ENCODE measurements at places on chromosomes 5 and 9.

DNA sequence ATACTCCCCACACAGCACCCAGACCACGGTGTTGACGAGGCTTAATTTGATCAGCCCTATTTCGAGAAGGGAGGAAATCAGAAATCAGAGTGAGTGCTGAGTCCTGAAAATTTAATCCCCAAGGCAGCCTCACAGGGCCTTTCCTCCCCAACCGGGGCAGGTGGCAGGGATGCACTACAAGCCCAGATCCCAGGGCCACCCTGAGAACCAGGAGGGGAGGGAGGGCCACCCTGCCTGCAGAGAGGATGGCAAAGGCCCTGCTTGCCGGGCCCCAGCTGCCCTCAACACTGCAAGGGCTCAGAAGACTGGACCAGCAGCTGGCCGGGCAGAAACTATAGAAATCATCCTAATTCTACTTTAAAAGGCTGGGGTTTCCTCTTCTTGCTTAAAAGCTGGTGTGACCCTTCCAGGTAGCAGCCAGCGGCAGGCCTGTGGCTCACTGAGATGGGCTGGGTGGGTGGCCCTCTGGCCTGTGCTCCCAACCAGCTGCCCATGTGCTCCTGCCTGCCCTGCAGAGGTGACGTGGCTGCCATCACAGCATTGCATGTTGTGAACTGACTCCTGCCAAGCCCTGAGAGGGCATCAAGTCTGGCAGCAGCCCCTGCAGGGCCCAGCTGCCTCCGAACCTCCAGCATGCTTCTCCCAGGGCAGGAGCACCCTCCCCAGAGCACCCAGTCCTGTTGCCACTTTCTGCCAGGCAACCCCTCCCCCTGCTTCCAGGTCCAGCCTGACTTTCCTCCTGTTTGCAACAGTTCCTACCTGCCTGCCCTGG lies 122.8 kb downstream of the ADAMTS2 start:
- no peak for DNase-seq

DNA sequence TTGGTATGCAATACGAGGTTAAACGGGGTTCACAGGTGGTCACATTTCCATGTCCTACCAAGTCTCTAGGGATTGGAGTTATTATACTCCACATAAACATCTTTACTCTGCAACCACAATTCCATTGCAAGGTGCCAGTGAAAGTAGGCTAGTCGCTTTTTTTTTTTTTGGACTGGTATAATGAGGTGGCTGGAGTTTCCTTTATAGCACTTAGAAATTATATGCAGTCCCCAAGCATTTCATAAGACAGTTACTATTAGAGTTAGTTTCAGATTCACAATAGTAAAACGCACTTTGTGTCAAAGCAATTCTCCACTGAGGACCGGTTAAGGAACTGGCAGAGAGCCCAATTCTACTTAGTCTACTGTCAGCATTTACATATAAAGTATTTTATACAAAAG lies 1.4 kb downstream of the MEF2C start:
- DNase-seq = no peak

DNA sequence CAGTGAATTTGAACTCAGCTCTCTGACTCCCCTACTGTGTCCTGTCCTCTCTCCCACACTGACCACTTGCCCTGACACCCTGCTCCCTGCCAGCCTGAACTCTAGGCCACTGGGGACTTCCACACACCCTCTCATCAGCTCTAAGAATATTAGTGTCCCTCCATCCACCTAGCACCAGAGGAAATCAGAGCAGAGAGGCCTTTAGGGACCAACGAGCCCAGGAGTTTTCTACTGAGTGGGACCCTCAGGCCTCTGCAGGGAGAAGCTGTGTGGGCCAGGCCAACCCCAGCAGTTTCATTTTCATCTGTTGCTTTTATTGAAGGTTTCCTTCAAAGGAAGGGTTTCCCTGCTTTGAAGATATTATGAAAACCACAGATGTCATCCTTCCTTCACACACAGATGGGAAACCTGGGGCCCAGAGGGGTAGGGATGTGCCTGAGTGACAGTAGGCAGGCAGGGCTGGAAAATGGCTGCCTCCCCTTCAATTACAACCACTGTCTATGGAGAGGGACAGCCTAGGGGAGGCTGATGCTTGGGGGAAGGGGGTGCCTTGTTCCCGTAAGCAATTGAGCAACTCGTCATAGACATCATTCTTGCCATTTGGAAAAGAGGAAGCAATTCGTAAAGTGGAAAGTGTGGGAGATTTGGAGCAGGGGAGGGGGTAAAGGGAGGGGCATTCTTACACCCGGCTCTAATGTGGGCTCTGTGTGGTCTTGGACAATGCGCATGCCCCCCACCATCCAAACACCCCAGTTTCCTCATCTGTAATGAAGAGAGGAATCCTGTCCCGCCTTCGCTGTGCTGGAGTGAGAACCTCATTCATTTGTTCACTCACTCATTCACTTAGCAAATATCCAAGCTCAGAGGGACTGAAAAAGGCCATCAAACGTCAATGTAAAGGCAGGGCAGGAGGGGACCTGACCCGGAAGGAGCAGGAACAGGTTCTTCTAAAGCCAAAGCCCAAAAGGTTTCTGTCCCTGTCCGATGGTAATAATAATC lies 3.9 kb downstream of the GLIPR2 start:
- no peak for DNase-seq

- DNase-seq = no peak
Observed at GRCh38 chr9:126027566-126027965, 280.4 kb downstream of the PBX3 start.

DNA sequence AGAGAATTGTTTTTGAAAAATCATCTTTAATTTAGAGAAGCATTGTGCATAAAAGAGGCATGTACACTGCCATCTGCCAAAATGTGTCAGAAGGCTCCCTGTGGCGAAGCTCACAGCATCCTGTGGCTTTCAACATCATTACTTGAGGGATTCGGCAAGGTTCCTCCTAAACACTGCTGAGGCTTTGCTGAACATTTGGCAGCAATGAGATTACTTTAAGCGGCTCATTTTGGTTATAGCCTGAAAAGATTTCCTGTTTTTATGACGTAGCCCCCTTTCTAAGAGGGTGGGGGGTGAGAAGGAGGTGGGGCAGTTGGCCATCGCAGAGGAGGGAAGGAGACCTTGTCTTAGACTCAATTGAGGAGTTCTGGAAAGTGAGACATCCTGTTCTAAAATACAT lies 469.4 kb downstream of the RASEF start:
- DNase-seq = no peak

DNA sequence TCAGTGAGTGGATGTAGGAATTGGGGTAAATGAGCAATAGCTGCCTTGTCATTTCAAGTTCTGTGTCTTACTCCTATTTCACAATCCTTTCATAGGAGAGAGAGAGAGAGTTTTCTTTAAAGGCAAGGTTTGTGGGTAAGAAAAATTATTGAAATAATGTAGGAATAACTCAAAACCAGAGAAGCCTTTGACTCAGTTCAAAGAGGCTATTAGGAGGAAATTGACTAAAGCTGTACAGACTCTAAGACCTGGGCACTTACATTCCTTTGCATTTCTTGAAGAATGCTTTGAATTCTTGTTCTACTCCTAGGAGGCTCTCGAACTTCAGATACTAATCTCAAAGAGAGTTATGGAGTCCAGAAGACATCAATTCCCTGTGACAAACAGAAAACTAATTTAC lies 257.1 kb downstream of the FBXL7 start:
- DNase-seq = peak; percentile 34

DNA sequence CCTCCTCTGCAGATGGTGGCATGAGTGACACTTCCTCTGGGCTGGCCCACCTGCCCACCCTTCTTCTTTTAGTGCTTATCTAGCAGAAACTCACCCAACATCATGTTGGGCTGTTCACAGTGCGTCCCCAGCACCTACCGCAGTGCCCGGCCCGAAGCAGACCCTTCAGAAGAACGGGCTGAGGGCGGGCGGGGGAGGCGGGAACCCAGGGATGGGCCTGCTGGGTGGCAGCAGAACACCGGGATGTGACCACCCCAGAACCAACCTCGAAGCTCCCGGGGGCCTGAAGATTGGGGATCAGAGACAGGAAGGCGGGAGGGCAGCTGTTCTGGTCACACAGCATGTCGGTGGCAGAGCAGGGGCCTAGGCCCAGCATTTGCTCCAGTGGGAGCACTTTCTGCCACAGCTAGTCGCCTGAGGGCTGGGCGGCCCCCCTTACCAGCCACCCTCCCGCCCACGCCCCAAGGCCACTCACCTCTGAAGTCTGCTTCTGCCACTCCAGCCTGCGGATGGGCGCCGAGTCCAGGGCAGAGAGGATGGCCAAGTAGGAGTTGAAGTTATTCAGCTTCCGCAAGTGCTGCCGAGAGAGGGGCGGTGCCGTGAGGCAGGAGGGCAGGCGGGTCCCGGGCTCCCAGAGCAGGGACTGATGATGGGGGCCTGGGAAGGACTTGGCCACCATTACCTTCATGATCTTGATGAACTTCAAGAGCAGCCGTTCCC lies 38.7 kb downstream of the PRRT1B start:
- DNase-seq = no peak

DNA sequence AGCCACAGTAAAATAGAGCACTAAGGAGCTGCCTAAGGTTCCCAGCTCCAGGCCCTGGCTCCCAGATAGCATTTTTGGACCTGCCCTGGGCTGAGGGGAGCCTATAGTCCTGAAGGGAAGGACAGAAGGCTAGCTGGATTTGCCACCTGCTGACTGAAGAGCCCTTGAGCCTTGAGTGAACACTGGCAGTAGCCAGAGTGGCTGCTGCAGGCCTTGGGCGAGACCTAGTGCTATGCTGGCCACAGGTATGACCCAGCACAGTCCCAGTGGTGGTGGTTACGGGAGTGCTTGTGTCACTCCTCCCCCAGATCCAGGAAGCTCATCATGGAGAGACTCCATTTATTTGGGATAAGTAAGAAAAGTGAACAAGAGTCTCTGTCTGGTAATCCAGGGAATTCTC lies 10.3 kb upstream of the STX17 start:
- no peak for DNase-seq

DNA sequence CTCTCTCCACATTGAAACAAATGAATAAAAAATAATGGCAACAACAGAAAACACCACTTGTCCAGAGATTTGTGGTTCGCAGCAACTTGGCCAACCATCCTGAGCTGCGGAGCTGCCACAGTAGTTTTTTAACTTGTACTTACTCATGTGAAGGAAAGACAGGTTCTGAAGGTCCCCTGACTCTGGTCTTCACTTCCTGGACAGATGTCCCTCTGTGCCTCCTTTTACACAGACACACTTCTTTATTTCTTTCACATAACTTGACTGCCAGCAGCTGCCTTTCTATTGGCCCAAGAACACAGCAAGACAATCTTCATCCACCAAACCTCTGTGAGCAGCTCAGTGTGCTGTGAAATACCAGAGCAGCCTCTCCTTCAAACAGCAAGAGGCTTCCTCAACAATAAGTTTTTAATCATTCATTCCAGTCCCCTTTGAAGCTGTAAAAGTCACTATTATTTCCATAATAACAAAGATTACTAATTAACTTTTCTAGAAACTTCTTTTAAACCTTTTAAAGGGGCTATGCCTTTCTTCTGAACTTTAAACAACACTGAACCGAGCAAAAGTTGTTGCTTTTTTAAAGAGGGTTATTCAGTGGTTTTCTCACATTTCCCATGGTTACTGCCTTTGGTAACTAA lies 198.7 kb downstream of the NR2F1-AS1 start:
- no peak for DNase-seq

- no peak for DNase-seq
Observed at GRCh38 chr5:170945275-170945674, 83.5 kb downstream of the RANBP17 start.

- no peak for DNase-seq
Observed at GRCh38 chr5:94832685-94833084, 214.2 kb downstream of the SLF1 start.

DNA sequence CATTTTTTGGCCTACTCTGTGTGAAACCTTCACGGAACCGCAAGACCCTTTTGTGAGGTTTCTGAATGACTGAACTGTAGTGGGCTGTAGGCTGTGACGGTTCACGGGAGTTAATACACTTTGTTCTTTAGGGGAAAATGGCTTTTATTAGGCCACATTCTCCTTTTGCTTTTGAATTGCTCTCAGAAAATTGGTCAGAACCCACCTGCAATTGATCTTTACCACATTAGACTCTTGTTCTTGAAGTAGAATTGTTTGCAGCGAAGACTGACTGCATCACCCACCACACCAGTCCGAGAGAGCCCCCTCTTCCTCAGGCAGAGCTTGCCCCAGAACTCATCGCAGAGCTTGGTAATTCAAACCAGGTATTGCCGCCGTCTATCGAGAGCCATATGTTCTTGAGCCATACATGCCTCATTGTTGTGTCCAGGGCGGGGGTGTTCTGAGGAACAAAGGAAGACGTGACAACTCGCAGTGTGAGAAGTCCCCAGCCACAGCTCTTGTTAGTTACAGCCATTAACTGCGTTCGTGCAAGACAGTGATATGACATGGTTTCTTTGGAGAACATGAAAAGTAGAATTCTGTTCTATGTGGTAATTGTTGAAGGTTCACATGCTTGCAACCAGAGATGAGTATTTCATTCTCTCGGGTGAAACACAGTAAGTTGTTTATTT lies 166.4 kb upstream of the OTULINL start:
- DNase-seq = no peak

GRCh38 chr5:160348080-160348479 lies 22.3 kb downstream of the C1QTNF2 start:
- DNase-seq = peak; percentile 25

DNA sequence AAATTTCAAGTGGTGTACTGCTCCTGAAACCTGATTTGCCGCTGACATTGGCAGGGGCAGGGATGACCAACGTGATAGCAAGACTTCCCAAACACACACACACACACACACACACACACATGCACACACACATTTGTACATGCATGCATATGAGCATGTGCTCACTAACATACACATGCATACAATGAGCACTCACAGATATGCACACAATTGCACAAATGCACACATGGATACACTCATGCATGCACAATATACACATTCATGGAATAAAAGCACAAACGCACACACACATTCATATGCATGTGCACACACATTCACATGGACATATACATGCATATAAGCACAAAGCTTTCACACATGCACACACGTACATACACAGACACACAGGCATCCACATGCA lies 181.2 kb upstream of the ZNF618 start:
- DNase-seq = no peak

GRCh38 chr9:93343663-93344062 lies 107.8 kb upstream of the FAM120A start:
- DNase-seq = no peak

DNA sequence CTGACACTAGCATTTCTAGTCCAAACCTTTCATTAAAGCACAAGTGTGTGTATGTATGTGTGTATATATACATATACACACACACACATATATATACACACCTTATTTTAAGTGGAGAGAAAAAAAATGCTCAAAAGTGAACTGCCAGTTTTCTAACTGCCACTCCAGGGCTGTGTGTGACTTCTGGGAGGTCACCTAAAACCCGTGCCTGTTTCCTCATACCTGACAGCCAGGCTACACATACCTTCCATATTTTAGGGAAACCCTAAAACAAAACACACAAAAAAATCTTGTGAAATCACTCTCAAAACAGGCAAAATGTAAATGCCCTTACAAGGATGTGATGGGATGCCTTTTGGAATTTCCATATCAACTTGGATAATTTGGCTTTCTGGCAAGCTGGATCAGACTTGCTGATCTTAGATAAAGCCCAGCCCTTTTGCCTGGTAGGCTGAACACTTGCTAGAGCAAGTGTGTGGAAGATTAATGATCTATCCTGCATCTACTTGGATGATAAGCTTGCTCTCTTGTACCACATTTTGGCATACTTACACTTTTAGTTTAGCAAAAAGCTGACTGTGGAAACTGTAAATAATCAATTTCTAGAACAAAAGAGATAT lies 127.8 kb downstream of the GNAQ start:
- no peak for DNase-seq
